WTC11 (cell line): ENCODE measurements at places on chromosomes 13 and 19. TPM values are rescaled to one million over a fixed set of nuclear protein-coding genes. Genes with fewer than 3 reads are reported as not detected.
A peak's percentile ranks its signal among the peaks of the same experiment; 100 is the strongest.

Gene KCNC3
- total RNA-seq: 8.5 to 10.1 TPM (median 10.0 TPM) in 3 replicates

Gene ZNF837
- 3.4 to 4.9 TPM (median 4.6 TPM) in 3 replicates for total RNA-seq

Gene NDFIP2
- total RNA-seq: 23.1 to 28.1 TPM (median 26.6 TPM) in 3 replicates

Gene ERF
- 65.4 to 67.6 TPM (median 65.9 TPM) in 3 replicates for total RNA-seq

Gene TNFSF13B
- total RNA-seq: 0.39 TPM in 1 of 3 replicates, not detected in the others

Gene FAAP24
- total RNA-seq: 5.2 to 6.2 TPM (median 5.3 TPM) in 3 replicates

DNA sequence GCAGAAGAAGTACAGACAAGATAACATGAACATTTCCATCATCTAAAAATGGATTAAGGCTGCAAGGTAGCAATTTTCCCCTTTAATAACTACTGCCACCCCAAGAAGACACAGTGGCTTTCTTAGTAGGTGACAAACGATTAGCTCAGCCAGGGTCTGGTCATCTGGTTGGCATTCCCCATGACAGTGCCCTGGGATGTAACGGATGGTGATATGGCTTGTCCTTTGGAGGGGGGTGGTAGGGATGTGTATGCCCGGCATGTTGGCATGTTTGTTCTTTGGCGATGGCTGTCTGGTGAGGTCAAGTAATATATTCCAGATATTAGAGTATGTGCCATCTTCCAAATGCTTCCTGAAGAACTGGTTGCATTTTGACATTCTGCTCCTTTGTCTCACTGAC, 135.6 kb upstream of the ZNF536 start:
- peaks cover 4% of the 10 kb centered on the region for H3K27me3 ChIP-seq
- H3K27ac ChIP-seq: no peak overlapping the region
- no peak for DNase-seq
- H3K36me3 ChIP-seq: no peaks in the 10 kb centered on the region
- peaks cover 22% of the 10 kb centered on the region for H3K4me1 ChIP-seq
- no peak overlapping the region for H3K4me3 ChIP-seq

DNA sequence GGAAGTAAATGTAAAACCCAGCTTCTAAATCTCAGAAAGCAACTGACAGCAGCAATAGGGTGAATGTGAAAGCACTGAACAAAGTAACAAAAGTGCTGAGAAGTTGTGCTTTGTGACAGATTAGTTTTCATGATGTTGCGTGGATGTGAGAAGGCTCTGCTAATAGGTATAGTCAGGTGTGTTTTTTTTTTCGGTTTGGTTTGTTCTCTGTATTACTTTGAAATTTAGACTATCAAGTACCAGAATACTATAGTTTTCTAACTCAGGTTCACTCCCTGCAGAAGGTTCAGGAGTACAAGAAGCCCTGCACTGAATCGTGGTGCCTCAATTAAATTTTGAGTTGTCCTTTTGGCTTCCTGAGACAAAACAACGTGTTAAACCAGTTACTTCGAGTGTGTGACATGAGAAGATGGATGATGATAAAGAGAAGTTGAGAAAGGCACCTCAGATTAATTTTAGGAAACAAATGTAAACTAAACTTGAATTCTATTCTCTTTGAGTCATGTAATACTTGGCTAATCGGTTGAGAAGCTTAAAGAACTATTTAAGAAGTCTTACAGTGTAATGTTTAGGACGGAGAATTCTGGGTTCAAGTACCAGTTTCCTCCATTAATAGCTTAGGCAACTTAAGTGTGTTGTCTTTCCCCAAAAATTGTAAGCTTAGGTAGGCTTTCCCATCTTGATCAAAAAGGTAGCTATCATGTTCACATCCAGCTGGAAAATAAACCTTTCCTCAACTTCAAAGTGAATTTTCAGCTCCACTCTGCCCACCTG, 10.3 kb downstream of the MIR17HG start:
- no peak for DNase-seq
- H3K4me1 ChIP-seq: peaks cover 21% of the 10 kb centered on the region
- peak overlapping the region; percentile 82 for H3K27ac ChIP-seq
- peaks cover 46% of the 10 kb centered on the region for H3K36me3 ChIP-seq

- peaks cover 6% of the 10 kb centered on the region; the same call in 1 of the 2 replicates for H3K27me3 ChIP-seq
- H3K4me1 ChIP-seq: no peaks in the 10 kb centered on the region
- no peak for DNase-seq
- no peak overlapping the region for H3K4me3 ChIP-seq
- no peak overlapping the region for H3K27ac ChIP-seq
Measured at GRCh38 chr19:6838062-6838655, 49.2 kb upstream of the ADGRE1 start.

DNA sequence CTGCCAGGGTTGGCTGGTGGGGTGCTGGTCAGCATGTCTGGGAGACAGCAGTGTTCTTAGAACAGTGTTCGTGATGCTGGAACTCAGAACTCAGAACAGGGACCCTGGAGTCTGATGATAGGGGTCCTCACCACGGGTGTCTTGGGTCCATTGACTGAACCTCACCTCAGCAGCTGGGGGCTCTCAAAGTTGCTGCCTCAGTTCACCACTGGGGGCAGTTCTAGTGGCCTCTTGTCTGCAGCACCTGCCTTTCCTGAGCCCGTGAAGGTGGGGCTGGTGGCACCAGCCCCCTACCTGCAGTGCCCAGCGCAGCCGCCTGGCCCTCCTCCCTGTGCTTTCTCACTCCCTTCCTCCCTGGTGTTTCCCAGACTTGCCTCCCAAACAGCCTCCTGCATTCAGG, 28.5 kb downstream of the SAFB start:
- H3K4me3 ChIP-seq: no peak overlapping the region
- H3K27ac ChIP-seq: no peak overlapping the region; the same call in 1 of the 2 replicates
- no peak for DNase-seq
- H3K27me3 ChIP-seq: no peaks in the 10 kb centered on the region
- peaks cover 84% of the 10 kb centered on the region for H3K36me3 ChIP-seq

GRCh38 chr13:59038824-59039223, 1124.9 kb downstream of the DIAPH3 start:
- no peak overlapping the region for H3K27ac ChIP-seq
- H3K4me3 ChIP-seq: no peak overlapping the region
- H3K4me1 ChIP-seq: peaks cover 16% of the 10 kb centered on the region
- DNase-seq: no peak
- H3K27me3 ChIP-seq: no peaks in the 10 kb centered on the region
- no peaks in the 10 kb centered on the region for H3K36me3 ChIP-seq

DNA sequence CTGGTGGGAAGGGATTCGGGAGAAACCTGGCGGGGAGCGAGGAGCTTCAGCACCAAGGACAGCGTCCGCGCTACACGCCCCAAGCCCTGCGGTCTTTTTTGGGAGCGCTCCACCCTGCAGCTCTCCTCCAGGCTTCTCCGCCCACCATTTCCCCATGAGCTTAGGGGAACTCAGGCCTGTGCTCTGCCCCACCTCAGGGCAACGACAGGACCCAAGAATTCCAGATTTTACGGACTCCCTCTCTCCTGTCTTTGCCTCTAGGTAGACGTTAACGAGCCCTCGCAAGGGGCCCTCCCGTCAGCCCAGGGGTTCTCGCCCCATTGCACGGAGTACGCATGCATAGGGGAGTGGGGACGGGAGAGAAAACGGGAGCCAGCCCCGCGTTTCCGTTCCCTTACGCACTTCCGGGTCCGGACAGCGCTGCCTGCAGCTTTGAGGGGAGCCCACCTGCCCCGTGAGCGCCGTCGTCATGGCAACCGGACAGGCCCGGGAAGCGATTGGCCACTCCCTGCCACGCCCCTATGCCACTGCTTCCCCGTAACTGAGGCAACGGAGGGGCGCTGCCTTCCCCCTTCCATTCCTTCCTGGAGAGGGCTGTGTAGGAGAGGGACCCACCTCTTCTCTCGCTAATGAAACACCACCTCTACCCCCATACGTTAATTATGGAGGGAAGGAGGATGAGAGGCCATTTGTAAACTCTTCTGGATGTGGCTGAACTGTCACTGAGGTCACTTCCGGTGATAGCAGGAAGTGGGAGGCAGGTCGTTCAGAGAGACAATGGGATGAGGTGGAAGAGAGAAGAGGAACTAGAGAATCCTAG, 20.8 kb downstream of the NOVA2 start:
- peak overlapping the region; percentile 85 for H3K27ac ChIP-seq
- H3K4me1 ChIP-seq: peaks cover 6% of the 10 kb centered on the region; the same call in 1 of the 2 replicates
- H3K4me3 ChIP-seq: peak overlapping the region; percentile 78
- peak; percentile 95 for DNase-seq
- no peaks in the 10 kb centered on the region for H3K36me3 ChIP-seq
- H3K27me3 ChIP-seq: peaks cover 72% of the 10 kb centered on the region

GRCh38 chr13:39942552-39943273, 287.3 kb downstream of the COG6 start:
- H3K27me3 ChIP-seq: peaks cover 22% of the 10 kb centered on the region
- no peak overlapping the region for H3K4me3 ChIP-seq
- H3K27ac ChIP-seq: no peak overlapping the region
- peaks cover 24% of the 10 kb centered on the region for H3K4me1 ChIP-seq
- peak; percentile 84 for DNase-seq

DNA sequence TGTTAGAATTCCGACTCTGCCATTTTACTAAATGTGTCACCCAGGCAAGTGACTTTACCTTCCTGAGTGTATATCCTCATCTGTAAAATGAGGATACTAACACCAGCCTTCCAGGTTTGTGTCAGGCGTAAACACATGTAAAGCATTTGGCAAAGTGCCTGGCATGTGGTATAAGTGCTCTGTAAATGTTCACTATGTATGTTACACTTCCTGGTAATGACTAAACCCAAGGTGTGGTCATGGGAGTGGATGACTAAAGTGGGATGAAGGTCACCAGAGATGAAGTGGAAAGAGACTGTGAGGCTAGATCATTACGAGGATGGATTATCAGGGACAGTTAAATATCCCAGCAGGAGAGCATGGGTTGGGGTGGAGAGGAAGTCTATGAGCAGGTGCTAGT, 25.6 kb downstream of the DEDD2 start:
- H3K4me1 ChIP-seq: peaks cover 7% of the 10 kb centered on the region
- no peak overlapping the region for H3K4me3 ChIP-seq
- H3K27me3 ChIP-seq: peaks cover 39% of the 10 kb centered on the region
- H3K27ac ChIP-seq: no peak overlapping the region
- no peak for DNase-seq
- peaks cover 18% of the 10 kb centered on the region for H3K36me3 ChIP-seq

DNA sequence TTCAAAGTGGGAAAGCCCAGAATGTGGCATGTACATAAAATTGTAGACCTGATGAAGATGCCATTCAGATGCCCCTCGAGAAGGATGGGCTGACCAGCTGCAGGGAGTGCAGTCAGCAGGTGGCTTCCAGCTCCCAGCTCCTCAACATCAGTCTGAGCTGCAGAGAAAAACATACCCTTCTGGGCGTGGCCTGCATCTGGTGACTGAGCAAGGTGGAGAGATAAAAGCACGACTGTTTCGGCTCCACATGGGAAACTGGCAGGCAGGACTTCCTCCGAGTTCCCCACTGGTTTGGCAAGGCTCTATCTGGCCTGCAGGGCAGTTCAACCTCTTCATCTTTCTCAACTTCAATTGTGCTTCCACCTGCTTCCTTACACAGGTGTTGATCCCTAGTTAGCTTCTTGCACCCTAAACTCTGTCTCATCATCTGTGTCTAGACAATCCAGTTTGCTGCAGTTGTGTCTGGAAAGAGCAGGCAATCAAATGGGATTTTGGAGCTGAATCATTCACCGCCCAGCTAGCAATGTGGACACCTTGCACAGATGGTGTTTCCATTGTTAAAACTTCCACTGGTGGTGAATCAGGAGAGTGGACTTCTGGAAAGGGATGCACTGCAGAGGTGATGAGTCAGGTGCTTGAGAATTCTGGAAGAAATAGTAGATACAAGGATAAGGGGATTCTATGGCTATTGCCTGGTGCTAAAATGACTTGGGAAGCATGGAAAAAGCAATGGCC, 56.8 kb downstream of the POLR1D start:
- H3K4me3 ChIP-seq: no peak overlapping the region
- no peaks in the 10 kb centered on the region for H3K36me3 ChIP-seq
- peak; percentile 16 for DNase-seq

DNA sequence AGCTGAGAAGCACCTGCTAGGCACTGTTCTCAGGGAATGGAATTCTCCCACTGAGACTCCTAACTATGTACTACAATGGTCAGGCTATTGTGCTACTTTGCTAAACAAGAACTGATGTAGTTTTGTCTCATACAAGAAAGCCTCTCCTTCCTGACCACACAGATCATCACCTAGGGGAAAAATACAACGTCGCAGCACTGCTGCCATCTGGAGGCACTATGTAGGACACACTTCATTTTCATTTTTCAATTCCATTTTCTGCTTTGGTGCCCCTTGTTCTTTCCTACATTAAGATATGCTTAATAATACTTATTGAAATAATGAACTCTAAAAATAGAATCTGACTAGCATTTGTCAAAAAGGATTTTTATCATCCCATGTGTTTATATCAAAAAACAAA, 21.1 kb downstream of the PROSER1 start:
- no peak overlapping the region for H3K27ac ChIP-seq
- peaks cover 8% of the 10 kb centered on the region for H3K4me1 ChIP-seq
- DNase-seq: no peak

DNA sequence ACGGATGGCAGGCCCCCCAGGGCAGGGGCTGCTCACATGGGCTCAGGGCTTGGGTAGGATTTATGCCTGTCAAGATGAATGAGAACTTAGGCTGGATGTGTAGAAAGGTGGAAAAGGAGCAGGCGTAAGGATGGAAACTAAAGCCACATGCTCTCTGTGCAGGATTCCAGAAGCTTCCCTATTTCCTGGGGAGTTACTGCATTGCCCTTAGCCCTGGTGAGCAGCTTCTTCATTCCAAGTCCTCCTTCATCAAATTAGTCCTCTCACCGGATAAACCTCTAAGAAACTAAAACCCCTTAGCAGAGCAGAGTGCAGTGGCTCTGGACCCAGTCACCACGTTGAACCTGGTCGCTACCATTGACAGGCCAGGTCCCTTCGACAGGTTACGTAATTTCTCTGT, 7.4 kb downstream of the ATP12A start:
- H3K36me3 ChIP-seq: no peaks in the 10 kb centered on the region
- H3K4me3 ChIP-seq: no peak overlapping the region
- no peak overlapping the region; the same call in 1 of the 2 replicates for H3K27ac ChIP-seq
- DNase-seq: no peak

DNA sequence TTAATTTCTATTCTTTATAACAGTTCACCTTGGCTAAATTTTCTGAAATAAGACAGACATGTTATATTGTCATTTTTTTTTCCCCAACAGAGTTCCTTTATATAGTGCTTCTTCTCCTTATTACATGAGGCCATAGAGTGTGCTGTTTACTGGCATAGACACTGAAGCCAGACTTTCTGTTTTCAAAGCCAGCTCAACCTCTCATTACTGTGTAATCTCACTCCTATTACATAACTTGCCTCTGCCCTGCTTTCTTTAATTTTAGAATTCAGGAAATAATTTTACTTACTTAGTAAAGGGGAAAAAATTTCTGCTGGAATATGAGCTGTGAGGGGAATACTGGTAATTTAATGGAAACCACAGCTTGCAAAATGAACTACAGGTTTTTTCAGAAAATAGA, 1380.4 kb downstream of the SLITRK1 start:
- no peak overlapping the region for H3K4me3 ChIP-seq
- H3K4me1 ChIP-seq: peaks cover 20% of the 10 kb centered on the region
- H3K27me3 ChIP-seq: no peaks in the 10 kb centered on the region
- no peaks in the 10 kb centered on the region for H3K36me3 ChIP-seq

GRCh38 chr13:24355103-24355502, 45.7 kb downstream of the C1QTNF9 start:
- no peaks in the 10 kb centered on the region for H3K4me1 ChIP-seq
- H3K27ac ChIP-seq: no peak overlapping the region
- DNase-seq: no peak

- H3K27ac ChIP-seq: no peak overlapping the region; the same call in 1 of the 2 replicates
- DNase-seq: no peak
- H3K4me3 ChIP-seq: no peak overlapping the region
- H3K4me1 ChIP-seq: no peaks in the 10 kb centered on the region
- H3K36me3 ChIP-seq: no peaks in the 10 kb centered on the region
Measured at GRCh38 chr13:109288151-109288709, 498.2 kb downstream of the IRS2 start.
